ENCODE measurements at places on chromosomes 6 and 20.

DNA sequence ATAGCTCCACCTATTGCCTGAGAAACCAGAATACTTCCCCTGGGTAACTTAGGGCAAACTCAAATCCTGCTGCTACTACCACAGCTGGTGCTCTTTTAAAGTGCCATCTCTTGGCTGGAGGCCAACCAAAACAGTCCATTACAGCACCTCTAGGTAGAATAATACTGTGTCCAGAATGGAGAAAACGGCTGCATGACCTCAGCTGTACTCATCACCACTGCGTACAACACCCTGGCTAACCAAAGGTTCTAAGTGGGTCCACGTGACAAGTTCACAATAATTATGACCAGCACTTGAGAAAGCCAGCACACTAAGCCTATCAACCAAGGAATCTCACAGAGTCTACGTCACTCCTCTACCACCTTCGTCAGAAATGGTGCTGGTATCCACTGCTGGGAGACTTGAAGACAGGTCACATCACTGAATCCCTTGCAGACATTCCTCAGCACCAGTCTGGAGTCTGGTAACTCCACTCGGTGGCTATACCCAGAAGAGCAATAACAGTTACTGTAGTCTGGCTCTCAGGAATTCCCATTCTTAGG lies 40.9 kb upstream of the PKIB start:
- DNase-seq = no peak

DNA sequence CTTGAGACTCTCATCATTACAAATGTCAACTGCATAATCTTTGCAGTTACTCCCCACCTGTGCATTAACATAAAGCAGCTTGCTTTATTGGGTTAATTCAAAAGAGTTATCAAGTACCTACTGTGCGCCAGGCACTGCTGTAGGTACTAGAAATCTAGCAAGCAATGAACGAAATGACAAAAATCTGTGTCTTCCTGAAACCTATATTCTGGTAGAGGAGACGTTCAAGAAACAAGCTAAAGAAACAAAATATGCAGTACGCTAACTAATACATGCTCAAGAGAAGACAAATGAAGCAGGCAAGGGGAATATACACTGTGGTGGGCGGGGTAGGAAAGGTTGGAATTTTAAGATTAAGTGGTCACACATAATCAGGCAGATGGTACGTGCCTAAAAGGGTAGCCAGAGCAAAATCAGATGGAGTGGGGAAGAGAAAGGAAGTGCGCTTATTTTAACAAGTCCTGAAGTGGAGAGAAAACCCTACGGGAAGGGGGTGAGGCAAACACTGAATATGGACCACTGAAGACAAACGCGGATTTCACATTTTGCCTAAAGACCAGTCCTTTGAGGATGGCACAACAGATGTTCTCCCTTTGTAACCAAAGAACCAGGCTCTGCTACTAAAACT lies 1.2 kb downstream of the ELOVL2 start:
- no peak for DNase-seq

GRCh38 chr6:118963003-118963402 lies 28.0 kb upstream of the MCM9 start:
- no peak for DNase-seq

- no peak for DNase-seq
Observed at GRCh38 chr6:167993831-167994230, 3.6 kb upstream of the KIF25 start.

GRCh38 chr20:45064812-45065211 lies 36.1 kb downstream of the KCNS1 start:
- DNase-seq = no peak

- DNase-seq = no peak
Observed at GRCh38 chr20:956330-956951, 40.3 kb upstream of the ANGPT4 start.

- no peak for DNase-seq
Observed at GRCh38 chr6:105460860-105461259, 58.0 kb upstream of the PREP start.

DNA sequence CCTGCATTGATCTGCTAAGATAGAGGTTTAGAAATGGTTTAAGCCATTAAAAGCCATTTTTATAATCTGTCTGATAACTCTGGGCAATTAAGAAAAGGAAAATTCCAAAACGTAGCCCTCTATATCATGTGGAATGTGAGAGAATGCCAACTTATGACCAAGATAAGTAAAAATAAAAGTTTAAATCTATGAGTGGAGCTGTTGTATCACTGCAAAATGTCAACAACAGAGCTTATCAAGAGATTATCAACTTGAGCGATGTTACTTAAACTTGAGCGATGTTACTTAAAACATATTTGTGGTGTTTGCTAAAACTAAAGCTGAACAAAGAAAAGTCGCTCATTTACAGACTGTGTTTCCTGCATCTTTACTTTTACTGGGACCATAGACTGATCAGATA lies 46.9 kb upstream of the SCML4 start:
- DNase-seq = no peak

DNA sequence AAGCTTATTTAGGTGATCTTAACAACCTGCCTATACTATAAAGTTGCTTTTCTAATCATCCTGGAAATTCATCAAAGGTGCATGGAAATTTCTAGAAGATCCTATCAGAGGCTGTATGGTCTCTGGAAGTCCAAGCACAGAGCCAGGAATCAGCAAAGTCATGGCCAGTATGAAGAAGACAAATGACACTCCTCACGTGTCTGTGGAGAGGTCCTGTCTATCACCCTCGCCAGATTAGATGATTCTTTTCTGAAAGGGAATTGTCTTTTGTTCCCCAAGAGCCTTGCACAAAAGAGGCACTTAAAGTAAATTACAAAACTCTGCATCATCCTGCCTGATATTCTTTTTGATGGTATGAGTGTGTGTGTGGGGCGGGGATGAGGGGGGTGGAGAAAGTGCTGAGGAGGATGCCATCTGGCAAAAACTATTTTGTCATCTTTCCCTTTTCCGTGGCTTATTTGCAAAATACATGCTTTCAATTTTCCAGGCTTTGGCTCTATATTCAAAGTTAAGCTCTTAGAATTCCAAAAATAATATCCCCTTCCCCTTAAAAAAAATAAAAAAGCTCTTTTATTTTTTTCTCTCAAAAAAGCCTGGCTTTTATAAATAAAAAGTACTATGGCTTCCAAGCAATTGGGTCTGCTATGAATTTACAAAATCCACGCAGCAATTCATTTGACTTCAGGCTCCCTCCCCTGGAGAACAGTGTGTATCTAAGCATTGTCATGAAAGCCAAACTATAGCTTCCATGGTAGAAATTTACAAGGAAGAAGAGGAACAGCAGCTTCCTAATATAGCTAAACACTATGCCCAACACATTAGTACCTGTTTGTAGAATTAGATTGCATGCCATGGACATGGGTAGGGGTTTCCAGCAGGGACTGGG lies 185.2 kb upstream of the ARG1 start:
- no peak for DNase-seq

DNA sequence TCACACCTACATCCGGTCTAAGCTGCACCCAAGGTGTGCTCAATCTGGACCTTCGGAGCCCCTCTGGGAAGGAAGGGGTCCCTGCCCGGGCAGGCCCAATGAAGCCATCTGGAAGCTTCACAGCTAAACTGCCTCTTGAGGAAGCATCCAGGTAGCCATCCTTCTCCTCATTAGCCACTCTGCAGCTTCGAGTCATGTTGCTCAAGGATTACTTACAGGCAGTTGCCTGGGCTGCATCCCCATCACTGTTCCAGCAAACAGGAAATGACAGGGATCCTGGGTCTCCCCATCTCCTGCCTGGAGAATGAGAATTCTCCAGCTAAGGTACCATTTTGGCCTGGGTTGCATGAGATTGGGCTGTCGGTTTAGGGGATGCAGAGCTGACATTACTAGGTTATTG lies 91.7 kb downstream of the ERMARD start:
- no peak for DNase-seq

- no peak for DNase-seq
Observed at GRCh38 chr6:110097443-110097842, 82.0 kb downstream of the WASF1 start.

DNA sequence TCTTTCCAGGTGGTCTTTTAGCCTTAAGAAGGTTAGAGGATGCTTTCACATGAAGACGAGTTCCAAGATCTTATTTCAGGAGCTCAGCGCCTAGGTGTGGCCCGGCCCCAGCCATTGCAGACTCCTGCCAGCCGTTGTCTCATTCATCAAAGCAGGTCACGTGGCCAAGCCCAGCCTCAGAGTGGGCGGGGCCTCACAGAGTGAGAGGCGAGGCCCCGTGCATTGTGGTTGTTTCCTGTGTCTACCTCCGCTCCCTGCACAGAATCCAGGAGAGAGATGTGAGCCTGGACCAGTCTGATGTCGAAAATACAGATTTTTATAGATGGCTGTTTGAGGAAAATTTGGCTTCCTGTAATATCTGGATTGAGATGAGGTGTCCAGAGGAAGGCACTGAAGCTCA lies 49.2 kb upstream of the CST5 start:
- no peak for DNase-seq

DNA sequence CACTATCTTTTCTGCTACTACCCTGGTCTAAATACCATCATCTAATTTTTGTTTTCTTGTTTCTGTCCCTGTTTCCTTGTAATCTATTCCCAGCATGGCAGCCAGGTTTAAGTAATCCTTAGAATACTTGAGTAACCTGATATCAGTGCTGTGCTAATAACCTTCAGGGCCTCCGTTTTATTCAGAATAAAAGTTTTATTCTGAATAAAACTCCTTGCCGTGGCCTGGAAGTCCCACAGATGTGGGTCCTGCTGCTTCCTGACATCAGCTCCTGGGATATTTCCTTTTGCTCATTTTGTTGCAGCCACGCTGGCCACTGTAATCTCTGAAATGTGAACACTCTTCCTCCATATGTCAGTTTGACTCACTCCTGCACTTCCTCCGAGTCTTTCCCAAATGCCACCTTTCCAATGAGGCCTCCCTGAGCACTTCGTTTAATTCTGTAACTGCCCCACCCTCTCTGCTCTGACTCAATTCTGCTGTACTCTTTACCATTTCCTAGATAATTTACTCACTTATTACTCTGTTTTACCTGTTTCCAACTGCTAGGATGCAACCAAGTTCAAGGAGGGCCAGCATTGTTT lies 114.0 kb upstream of the FOXA2 start:
- DNase-seq = no peak

DNA sequence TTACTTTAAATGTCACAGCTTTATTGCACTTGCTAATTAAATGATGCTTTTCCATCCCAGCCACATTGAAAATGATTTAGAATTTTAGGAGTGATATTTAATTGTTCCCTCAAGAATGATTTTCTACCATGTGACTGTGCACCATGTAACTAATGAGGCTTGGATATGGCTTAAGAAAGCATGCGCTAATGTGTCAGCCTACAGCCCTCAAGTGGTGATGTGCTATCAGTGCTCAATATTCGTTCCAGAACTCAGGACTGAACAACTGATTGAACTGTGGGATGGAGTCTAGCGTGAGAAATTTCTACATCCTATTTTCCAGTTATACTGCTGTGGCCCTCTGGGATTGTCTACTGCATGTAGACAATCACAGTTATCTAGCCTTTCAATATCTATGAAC lies 71.5 kb downstream of the PKIB start:
- no peak for DNase-seq

GRCh38 chr20:34673412-34673811 lies 3.5 kb downstream of the PIGU start:
- no peak for DNase-seq

DNA sequence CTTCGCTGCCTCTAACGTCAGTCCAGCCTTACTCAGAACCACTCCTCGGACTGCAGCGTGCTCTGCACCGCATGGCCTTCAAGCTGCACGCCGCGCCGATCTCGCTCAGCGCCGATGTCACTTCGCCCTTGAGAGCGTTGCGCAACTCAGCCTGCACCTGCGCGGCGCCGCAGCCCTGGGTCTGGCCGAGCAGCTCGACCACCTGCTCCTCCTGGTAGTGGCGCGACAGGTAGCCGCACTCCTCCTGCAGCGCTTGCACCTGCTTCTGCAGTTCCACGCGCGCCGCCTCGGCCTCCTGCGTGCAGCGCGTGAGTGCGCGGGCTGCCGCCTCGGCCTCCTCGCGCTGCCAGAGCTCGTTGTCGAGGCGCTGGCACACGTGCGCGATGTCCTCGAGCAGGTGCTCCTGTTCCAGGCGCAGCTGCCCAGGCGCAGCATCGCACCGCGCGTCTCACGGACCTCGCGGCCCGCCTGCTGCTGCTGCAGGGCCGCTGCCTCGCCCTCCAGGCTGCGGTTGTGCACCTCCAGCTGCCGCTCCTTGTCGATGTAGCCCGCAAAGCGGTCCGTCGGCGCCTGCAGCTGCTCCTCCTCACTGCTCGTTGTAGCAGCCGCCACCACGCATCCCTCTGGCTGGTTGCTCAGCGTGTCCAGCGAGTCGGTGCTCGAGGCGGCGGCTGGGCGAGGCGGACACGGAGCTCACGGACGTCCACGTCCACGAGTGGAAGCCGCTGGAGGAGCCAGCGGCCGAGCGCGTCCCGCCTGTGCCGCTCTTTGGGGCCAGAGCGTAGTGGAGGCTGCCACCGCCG lies 380.6 kb upstream of the CHD6 start:
- DNase-seq = no peak

- DNase-seq = no peak
Observed at GRCh38 chr6:162798546-162799266, 70.9 kb downstream of the PACRG start.

DNA sequence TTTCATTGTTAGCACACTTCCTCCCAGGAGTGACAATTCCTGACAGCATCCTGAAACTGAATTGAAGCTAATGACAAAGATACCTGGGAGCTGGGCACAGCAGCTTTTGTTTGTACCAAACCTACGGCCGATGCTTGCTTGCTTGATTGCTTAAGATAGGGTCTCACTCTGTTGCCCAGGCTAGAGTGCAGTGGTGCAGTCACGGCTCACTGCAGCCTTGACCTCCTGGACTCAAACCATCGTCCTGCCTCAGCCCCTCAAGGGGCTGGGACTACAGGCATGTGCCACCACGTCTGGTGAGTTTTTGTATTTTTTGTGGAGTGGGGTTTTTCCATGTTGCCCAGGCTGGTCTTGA lies 84.7 kb upstream of the SCP2D1 start:
- DNase-seq = no peak

- DNase-seq = no peak
Observed at GRCh38 chr6:69813508-69813907, 16.7 kb upstream of the LMBRD1 start.

GRCh38 chr20:3156811-3157619 lies 2.6 kb downstream of the FASTKD5 start:
- DNase-seq = no peak

GRCh38 chr6:52877168-52877567 lies 32.3 kb downstream of the GSTA3 start:
- DNase-seq = no peak

GRCh38 chr6:144294016-144294415 lies 8.9 kb downstream of the UTRN start:
- DNase-seq = no peak

DNA sequence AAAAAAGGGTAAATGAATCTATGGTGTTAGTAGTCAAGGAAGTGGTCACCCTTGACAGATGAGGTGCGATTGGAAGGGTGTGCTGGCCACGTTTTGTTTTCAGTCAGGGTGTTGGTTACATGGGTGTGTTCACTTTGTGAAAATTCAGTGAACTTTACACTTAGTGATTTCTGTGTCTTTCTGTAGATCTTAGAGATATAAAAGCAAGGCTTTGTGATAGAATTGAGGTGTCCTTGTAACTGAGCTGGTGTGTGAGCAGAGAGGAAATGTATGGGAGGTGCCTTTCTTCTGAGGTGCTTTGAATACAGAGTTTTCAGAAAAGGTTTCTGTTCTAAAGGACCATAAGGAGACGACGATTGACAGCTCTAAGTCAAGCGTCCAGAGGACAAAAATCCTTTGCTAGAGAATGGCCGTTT lies 90.5 kb downstream of the SAMD3 start:
- DNase-seq = no peak

GRCh38 chr6:108436771-108437170 lies 123.9 kb upstream of the FOXO3 start:
- no peak for DNase-seq

- no peak for DNase-seq
Observed at GRCh38 chr6:106659859-106660258, 30.5 kb downstream of the QRSL1 start.

- DNase-seq = no peak
Observed at GRCh38 chr6:41027799-41028560, 11.0 kb downstream of the UNC5CL start.
